NCI-H1417 treated with DMSO at 0.1 percent for 48 hours (cell line): ENCODE measurements at places on chromosomes 16 and 17.

- no peak for DNase-seq
Measured at GRCh38 chr16:4870138-4870671, 22.9 kb downstream of the UBN1 start.

DNA sequence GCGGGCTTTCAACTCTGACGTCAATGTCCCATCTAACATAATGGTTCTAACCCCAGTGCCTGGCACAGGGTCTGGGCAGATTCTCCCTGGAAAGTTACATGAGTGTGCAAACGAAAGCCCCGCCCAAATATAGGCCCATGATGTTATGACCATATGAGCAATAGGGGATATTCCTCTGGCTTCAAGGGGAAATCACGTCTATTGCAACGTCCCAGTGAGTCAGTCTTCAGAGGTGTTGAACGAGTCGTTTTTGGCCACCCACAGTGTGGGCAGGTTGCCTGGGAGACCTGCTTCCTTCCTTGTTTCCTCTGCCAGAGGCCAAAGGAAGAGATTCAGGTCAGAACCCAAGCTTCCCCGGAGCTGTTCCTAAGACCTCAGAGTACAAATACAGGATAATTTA lies 30.3 kb downstream of the PIK3R5 start:
- DNase-seq, result no peak

- no peak for DNase-seq
Measured at GRCh38 chr16:2482249-2482648, 7.3 kb downstream of the TBC1D24 start.

GRCh38 chr17:70006159-70006558 lies 68.9 kb upstream of the KCNJ16 start:
- DNase-seq, result no peak

GRCh38 chr17:29566473-29567303 lies at the start of gene ABHD15:
Gene ABHD15 (minus strand): TSS chr17:29567037. CDS start chr17:29566966, 71 bp downstream.
- no peak for DNase-seq
